ENCODE measurements at places on chromosomes 3 and 15.

DNA sequence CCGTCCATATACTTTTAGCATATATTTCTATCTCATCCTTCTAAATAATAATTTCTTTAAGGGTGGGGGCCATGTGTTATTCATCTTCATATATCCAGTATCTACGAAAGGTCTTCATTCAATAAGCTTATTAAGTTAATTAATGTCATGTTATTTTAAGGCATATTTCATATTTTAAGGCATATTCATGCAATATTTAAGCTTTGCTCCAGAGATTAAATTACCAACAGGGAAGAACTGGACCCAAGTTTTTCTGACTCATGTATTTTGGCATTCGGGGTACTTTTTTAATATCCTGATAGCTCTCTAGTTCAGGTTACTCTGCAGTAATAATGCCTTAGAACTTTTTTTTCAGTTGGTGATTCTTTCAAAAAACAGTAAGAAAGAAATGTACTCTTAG lies 27.4 kb downstream of the PHC3 start:
- DNase-seq: no peak

- DNase-seq: no peak
Measured at GRCh38 chr3:88595026-88595425, 445.3 kb downstream of the C3orf38 start.

- no peak for DNase-seq
Measured at GRCh38 chr15:31525988-31526665, 199.5 kb downstream of the KLF13 start.

DNA sequence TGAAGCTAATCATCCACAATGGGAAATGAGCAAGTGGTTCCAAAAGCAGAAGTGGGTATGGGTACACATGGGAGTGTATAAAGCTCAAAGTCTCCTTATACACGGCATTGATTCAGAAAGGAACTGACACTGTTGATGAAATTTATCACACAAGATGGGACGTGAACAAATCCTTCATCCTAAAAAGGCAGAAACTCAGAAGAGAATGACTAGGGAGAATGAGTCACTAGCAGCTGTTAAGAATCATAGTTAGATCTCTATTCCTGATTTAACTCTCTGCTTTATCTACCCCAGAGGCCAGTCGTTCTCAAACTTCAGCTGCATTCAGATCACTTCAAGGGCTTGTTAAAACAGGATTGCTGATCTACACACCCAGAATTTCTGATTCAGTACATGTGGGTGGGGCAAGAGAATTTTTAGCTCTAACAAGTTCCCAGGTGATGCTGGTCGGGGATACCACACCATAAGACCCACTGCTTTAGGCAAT lies 97.7 kb upstream of the PHLDB2 start:
- no peak for DNase-seq

GRCh38 chr3:16559653-16560365 lies 45.4 kb downstream of the DAZL start:
- DNase-seq: no peak

DNA sequence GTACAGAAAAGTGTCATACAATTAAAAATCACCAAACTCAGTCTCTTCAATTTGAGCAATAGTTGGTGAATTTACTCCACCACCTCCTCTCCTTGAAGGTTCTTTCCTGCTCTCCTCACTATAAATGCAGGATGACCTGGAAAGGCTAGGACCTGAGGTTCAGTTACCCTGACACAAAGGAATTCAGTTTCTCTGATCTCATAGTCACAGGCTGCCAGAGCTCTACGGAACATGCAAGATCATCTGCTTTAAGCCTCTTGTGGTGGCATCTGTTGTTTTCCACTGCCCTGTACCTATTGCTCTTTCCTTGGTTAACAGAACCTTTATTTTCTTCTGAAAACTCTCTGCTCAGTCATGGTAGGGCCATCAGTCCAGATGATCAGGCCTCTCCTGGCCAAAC lies 4.9 kb upstream of the TP63 start:
- DNase-seq: no peak

DNA sequence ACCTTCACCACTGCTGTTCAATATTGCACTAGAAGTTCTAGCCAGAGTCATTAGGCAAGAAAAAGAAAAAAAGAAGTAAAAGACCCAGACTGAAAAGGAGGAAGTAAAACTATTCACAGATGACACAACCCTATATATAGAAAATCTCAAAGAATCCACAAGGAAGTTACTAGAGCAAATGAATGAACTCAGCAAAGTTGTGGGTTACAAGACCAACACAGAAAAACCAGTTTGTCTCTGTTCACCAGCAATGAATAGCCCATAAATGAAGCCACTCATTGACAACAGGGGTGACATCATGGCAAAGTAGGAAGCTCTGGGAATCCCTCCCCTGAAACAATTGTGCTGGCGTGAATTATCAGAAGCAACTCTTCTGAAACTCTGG lies 4.6 kb downstream of the CFAP100 start:
- DNase-seq: no peak

DNA sequence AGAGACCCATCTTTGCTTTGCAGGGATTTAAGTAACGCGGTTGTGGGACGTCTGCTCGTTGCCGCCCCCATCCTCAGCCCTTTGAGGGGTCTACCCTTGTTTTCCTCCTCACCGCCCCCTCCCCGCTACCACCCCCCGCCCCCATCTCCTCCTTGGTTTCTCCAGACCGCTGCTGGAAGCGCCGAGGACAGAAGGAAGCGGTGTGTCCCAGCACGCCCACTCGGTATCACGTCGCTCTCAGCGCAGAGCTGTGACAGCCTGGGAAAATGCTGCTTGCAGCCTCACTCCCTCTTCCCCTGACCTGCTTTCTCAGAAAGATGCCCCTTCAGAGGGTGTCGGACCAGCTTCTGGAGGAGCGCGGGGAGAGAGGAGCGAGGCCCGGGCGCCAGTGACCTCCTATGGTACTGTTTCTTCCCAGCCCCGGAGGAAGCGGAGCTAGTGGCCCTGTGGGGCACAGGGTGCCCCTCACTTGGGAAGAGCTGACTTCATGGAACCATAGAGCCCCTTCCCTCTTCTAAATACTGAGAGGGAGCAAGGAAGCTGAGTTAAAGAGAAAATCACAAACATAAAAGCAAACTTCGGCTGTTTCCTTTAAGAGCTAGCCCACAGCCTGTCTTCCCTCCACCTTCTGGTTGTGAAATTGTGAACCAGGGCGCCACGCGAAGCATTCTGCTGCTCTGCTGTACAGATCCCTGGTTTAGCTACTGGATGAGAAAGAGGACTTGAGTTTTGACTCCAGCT lies 698 bp downstream of the IL1RAP start:
- no peak for DNase-seq

GRCh38 chr3:109900783-109901182 lies 563.4 kb upstream of the DPPA4 start:
- DNase-seq: no peak

DNA sequence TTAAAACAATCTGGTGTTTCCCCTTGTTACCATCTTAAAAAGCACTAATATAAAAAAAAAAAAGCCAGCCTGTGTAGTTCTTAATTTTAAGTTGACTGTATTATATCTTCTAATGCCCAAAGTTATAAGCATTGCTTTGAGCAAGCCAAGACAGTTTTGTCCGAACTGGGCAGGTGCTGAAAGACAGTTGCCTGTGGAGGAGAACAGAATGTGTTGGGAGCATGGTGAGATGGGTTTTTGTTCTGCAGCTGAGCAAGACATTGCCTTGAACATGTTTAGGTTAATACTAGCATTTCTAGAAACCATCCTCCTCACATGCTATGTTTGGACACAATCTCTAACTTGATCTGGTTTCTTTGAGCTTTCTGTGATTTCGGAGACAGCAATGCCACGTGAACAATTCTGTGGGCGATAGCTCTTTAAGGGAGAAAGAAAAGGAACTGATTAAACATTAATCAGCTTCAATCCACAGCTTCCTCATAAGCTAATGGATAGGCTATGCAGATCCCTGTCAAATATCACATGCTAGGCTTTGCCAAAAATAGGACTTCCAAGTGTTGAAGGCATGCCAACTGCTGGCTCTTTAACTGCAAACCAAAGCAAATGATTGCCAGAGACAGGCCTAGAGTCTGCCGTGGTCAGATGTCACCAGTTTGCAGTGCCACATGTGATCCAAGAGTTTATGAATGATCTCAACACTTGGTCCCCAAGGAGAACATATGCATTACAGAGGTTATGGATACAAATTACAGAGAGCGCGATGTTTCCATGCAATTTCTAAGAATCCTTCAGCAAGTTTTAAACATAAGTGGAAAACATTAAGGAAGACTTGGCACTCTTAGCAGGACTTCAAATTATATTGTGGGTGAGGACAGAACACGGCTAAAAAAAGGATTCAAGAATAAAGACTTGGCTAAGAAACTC lies 428.1 kb downstream of the ROBO2 start:
- no peak for DNase-seq

DNA sequence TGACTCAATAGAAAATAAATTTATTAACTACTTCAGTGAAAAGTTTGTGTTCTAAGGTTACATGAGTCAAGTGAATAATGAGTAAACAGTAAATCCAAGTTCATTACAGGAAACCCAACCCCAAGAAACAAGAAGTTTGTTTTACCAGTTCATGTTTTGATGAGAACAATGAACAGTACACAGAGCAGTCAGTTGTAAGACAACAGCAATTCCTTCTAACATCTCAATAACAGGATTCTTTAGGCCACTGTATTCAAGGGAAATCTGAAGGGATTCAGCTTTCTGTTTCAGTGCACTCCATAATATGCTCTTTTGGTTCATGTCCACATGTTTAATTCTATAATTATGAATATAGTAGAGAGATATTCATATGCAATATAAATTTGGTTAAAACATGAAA lies 18.4 kb downstream of the ATR start:
- no peak for DNase-seq

DNA sequence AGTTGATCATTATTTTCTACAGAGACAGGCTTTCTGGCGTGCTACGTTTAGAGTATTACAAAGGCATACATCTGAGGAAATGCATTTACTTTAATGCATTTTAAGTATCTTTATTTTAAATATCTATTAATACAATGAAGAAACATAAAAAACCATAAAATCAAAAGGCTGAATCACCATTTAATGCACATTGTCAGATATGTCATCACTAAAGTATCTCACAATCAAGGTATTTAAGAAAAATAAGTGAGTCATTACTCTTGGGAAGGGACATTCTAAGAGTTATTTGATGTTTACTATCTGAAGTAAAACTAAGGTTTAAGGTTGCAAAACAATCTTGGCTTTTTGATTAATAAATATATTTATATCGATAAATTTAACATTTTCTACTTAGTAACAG lies 102.2 kb downstream of the CTNNB1 start:
- DNase-seq: no peak

GRCh38 chr3:55750525-55750924 lies 263.4 kb upstream of the WNT5A start:
- no peak for DNase-seq

- no peak for DNase-seq
Measured at GRCh38 chr3:52801839-52802238, 7.2 kb downstream of the ITIH3 start.

GRCh38 chr3:171251835-171252234 lies 208.4 kb downstream of the TNIK start:
- no peak for DNase-seq

- no peak for DNase-seq
Measured at GRCh38 chr3:97991293-97991682, 19.1 kb upstream of the RIOX2 start.

DNA sequence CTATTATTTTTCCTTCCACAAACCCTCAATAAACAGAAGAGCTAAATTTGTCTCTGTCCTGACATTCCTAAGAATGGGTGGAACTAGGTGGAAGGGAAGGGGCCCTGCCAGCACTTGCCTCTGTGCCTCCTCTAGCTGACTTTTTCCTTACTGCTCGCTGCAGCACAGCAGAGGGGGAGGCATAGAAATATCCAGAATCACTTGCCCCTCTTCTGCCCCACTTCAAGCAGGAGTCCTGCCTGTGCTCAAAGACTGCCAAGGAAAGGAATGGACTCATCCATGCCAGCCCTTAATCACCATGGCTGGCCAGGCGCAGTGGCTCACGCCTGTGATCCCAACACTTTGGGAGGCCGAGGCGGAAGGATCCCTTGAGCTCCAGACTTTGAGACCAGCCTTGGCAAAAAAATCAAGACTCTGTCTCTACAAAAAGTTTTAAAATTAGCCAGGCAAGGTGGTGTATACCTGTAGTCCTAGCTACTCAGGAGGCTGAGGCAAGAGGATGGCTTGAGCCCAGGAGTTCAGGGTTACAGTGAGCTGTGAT lies 51.8 kb downstream of the ADCY5 start:
- DNase-seq: no peak

DNA sequence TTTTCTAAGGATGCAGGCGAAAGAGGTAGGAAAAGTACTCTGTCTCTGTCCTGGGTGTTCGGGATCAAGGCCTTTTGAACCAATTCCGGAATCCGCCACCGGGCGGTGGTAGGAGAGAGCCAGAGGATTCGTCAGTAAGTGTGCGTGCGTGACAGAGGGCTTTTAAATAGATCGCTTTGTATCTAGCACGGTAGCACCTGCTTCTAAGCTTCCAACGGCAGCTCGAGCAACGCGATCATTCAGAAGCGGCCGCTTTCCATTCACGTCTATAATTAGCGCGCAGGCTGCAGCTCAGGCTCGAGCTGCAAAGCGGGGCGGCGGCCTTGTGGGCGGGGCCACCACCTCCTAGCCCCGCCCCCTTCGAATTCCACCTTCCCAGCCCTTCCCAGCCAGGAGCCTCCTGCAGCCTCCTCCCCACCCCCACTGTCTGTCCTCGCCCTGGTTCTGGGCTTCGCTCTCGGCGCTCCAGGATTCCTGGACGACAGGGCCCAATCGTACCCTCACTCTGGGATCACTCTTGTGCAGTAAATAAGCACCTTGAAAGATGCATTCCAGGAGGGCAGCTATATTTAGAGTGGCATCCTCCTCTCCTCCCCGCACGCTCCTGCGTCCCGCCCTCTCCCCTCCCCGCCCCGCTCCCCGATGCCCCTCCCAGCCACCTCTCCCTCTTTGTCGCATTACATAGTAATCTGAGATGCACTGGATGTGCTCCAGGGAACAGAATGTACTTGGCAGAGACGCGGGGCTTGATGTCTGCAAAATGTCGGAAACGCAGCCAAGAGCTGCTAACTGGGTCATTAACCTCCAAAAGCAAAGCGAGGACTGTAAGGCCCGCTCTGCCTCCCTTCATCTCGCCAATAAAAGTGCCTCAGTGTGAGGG lies 224.1 kb upstream of the TPRG1 start:
- no peak for DNase-seq

DNA sequence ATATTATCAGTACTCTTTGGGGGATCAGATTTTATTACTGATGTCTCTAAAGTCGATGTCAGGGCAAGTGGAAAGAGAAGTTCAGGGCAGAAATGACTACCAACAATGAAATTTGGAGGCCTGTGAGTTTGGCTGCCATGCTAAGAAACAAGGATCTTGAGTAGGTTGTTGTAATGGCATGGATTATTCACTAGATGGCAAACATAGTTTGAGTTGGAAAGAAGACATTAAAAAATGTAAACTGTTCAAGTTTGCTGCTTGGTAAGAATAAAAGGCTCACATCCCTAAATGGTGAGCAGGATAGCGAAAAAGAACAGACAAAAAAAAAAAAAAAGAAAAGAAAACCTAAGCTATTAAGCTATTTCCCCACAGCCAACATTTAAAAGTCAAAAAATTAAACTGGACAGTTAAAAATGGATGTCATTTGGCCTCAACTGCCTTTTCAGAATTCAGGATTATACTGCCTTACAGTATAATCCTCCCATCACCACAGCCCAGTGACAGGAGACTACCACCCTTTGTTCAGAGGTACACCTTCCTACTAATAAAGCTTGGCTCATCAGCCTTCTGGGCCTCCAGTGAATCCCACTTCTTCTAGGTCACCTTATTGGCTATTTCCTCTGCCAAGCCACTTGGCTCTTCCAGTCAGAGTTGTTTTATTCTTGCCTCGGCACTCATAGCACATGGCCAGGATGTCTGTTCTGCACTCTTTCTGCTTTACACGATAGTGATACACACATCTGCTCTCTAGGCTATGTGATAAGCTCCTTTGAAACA lies 163.7 kb downstream of the PLD1 start:
- DNase-seq: no peak

Data from activated naive CD8-positive, alpha-beta T cell treated with anti-CD3 and anti-CD28 coated beads, Interleukin-2, amount 50 U/mL, for 16 hours (primary cell).